ENCODE measurements at places on chromosomes 6 and 20. TPM values are rescaled to one million over a fixed set of nuclear protein-coding genes. Genes with fewer than 3 reads are reported as not detected.

DNA sequence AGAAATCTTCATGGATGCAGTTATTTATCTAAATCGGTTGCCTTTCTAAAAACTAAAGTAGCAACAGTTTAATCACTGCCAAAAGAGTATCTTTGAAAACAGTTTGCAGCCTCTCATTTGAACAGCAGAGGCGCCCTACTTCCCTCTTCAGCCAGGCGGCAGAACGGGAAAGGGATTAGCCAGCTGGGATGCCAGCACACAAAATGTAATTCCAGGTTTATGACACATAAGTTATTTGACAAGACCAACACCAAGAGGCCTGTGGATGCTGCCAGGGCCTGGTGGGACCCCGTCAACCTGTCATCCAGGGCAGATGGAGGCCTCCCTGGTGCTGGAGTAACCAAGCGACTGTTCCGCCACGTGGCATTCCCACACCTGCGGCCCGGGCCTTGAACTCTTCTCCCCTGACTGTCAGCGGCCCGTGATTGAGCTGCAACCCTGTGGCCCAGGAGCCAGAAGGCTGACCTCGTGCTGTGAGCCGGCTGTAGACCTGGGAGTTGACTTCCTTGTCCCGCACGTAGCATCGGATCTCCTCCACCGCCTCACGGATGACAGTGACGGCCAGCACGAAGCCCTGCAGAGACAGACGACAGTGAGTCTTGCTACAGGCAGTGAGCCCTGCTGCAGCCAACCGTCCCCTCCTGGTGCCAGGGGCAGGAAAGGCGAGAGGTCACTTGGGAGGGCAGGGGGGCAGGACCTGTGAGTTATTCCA, 55.5 kb downstream of the ATP9A start:
- no peak for DNase-seq

DNA sequence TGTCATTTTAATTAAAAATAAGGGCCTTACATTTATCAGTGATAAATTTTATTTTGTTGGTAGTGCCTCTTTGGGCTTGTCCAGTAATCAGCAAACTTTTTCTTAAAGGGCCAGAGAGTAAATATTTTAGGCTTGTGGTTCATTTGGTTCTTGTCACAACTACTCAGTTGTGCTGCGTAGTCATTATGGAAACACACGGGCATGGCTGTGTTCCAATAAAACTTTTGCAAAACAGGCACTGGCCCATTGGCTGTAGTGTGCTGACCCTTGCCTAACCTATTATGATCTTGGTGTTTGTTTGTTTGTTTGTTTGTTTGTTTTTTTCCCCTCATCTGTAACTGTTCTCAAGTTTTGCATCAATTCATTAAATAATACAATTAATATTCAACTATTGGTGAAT, 19.4 kb downstream of the TBPL1 start:
- no peak for DNase-seq

GRCh38 chr6:71387179-71387578, 98.6 kb downstream of the OGFRL1 start:
- no peak for DNase-seq

DNA sequence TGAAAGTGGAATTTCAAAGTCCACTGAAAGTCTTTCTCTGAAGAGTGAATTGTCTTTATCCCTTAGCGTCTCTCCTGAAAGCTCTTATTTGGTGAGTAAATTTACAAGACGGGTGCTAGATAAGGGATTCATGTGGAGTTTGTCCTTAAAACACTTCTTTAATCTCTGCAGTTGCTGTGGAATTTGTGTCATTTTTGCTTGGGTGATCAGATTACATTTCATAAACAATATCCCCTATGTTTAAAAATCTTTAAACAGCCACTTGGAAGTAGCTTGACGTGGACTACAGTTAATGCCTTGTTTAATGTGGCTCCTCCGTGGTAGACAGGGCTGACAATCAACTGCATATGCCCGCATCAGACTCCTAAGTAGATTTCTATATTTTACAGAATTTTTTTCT, 175.4 kb upstream of the ZNF217 start:
- no peak for DNase-seq

DNA sequence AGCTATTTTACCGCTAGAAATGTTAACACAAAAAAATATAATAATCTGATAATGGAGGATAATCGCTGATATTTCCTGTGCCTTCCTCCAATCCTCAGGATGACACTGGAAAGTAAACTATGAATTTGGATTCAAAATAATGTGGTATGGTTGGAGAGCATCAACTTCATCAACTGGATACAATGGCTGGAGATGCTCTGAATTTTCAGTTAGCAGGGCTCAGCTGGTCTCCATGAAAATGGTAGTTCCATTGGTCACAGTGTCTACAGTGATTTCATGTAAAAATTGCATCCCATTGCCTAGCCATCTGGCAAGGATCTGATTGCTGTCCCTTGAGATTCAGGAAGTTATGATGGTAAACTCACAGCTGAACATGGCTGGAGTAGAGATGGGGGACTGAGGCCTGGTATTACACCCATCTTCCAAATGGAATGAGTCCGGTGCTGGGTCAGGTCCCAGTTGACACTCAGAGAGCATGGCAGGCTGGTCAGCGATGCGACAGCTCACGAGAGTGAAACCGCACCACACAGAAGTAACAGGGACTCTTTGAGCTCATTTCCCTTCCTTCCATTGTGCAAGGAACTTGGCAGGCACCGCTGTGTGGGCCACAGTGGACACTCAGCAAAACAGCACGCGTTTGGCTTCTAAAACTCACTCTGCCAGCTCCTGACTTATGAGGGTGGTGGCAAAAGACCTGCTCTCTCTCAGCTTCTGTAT, 142.4 kb upstream of the TNFAIP3 start:
- DNase-seq, result no peak

DNA sequence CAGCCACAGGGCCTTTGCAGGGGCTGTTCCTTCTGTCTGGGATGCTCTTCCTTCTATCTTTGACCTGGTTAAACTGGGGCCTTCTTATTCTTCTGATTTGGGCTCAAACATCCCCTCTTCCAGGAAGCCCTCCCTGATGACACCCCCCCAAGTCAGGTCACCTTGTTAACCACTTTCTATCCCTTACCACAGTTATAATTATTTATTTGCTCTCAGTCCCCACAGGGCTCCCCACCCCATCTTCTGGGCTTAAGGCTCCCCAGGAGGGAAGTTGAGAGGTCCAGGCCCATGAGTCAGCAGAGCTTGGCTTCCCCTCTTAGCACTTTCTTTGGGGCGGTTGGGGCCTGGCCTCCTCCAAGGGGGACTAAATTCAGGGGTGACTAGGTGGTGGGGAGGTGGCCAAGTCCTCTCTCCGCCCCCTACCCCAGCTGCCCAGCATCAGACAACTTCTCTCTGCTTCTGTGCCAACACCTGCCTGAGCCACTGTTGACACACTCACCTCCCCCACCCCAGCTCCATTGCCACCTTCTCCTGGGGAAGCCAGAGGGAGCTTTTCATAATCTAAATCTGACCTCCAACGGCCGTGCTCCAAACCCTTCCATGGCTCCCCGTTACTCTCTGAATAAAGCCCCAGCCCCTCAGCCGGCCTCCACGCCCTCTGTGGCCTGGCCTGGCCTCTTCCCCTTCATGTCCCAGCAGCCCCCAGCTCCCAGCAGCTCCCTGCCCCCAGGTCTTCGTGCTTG, 70.0 kb downstream of the CEBPB start:
- peak; percentile 11 for DNase-seq

DNA sequence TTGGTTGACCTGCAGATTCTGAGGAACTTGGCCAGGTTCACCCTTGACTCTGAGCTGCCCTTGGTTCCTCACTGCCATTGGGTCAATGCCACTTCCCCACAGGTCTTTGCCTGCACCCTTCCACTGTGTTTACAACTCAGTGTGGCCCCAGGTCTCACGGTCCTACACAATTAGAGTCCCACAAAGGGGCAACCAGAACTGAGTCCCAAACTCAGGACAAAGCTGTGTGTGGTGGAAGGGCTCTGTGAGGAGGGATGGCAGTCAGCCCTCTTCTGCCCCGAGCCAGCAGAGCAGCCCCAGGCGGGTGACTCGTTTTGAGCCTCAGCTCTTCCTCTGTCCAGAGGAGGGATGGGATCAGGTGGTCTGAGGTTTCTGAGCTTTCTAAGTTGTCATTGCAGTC, 69.5 kb downstream of the NPEPL1 start:
- no peak for DNase-seq

DNA sequence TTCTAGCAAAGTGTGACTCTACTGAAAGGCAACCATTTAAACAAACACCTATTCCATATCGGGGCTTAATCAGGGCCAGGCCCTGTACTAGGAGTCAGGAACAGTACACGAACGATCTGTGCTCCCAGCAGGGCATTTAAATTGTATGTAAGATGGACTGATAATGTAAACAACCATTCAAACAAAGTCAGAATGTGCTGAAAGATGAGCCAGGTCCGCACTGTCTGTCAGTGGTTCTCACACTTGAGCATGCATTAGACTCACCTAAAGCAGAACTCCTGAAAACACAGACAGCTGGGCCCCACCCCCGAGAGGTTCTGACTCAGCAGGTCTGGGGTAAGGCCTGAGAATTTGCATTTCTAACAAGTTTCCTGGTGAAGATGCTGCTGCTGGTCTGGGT, 81.6 kb downstream of the PXDC1 start:
- DNase-seq, result no peak

- no peak for DNase-seq
Measured at GRCh38 chr20:63394069-63394919, 33.1 kb upstream of the CHRNA4 start.

Gene TRIM31
- total RNA-seq, result not detected

Gene FERMT1
- 0.09 TPM for total RNA-seq

- no peak for DNase-seq
Measured at GRCh38 chr6:112269979-112270566, 15.7 kb upstream of the LAMA4 start.

DNA sequence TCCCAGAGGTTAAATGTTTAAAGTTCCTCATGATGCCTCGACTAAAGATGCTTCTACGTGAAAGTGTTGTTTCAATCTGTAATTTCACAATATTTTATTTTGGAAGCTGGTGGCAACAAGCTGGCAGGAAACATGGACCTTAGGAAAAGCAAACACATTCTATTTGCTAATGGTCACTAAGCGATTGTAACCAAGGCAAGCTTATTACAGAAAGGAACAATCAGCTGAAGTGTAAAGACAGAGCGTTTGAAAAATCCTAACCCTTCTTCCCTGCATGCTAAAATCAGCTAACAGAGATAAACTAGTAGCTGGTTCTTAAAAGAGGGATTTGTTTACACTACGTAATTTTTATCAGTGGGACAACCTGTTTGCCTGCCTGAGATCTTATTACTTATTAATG, 50.0 kb downstream of the IL20RA start:
- DNase-seq, result no peak

DNA sequence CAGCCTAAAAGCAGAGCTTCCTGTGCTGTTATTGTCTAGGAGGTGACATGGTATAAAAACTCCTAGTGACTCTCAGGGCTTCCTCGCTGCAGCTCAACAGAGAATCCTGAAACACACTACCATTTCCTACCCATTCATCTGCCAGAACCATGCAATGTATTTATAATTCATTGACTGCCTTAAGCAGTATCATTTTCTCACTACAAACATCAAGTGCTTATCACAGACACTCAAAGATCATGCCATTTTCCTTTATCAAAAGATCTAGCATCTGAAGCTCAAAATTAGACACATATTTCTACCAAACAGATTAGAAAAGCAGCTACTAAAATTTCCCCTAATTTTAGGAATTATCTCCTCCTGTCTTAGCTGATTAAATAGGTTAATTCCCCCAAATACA, 70.4 kb upstream of the IPCEF1 start:
- no peak for DNase-seq

- no peak for DNase-seq
Measured at GRCh38 chr20:20971810-20972209, 134.3 kb downstream of the LINC00237 start.

DNA sequence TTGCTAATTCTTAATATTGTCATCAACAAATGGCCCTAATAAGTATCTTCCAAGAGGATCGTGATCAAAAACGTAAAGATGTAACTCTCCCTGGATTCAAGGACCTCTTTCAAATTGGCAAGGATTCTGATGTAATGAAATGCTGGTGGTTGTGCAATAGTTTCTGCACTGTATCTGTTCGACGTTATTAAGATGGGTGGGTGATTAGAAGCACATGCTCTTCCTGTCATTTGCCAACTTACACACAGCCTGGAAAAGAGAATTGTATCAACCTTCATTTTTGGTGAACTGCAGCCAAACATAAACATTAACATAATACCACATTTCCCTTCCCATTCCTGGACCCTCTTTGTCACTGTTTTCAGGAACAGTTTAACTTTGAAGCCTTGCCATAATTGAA, 9.8 kb downstream of the FOXQ1 start:
- DNase-seq, result no peak

DNA sequence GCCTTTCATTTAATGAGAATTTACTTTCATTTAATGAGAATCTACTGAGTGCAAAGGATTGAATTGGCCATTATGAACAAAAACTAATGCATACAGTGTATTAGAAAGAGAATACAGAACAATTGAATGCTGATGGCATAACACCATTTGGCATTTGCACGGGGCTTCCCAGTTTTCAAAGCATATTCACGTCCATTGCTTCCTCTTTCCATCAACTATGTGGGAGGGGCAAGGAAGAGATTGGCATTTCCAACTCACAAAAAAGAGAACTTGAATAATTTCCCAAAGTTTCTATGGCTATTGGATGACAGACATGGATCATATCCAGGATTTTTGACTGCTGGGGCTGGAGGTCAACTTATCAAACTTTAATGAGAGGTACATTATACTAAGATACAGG, 23.2 kb upstream of the ARG1 start:
- DNase-seq, result no peak

GRCh38 chr6:95593025-95593424, 15.7 kb downstream of the MANEA start:
- no peak for DNase-seq

DNA sequence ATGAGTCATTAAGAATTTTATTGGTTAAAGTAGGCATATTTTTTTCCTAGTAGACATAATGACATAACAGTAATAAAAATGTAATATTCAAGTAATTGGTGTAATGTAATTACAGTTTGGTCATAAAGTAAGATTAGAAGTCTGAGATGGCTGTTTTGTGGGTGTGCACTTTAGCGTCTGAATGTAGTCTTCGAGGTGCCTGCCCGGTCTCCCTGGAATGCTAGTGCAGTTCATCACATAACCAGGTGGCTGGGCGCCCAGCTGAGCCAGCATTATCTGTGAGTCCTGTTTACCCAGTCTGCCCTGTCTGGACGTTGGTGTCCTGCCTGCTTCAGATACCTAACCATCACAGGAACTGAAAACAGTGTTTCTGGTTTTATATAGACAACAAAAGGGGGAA, 419.1 kb downstream of the CDC5L start:
- no peak for DNase-seq

Gene MCM3
- total RNA-seq, result 293 TPM

Gene TAGAP
- 112 TPM for total RNA-seq
